ENCODE measurements at places on chromosomes 1 and 21.

GRCh38 chr1:168893359-168893801 is 164.4 kb upstream of the DPT start:
- no peak for DNase-seq

DNA sequence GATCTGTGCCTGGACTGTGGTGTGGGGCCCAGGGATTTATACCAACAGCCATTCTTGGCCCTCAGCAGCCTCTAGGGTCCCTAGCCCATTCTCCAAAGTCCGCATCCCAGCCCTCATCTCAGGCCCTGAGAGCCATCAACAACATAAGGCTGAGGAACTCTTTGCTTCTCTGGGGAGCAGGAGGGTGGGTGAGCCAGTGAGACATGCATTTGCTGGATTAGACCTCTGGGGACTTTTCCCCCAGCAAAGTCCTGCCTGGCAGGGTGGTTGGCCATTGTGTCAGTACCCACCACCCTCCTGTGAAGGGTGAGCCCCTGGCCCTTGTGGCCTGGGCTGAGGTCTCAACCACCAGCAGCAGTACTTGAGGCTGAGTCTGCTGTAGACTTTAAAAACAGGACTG is 24.2 kb upstream of the FAM20B start:
- DNase-seq, result no peak

GRCh38 chr1:156413391-156414246 is 44.6 kb downstream of the RHBG start:
- DNase-seq, result no peak

GRCh38 chr1:154129391-154129970 is 25.4 kb downstream of the NUP210L start:
- no peak for DNase-seq

- DNase-seq, result no peak
Measured at GRCh38 chr1:212042436-212042835, 6.9 kb downstream of the DTL start.

- no peak for DNase-seq
Measured at GRCh38 chr1:85449356-85449755, 15.6 kb downstream of the DDAH1 start.

- DNase-seq, result no peak
Measured at GRCh38 chr1:88016947-88017346, 667.1 kb upstream of the PKN2 start.

DNA sequence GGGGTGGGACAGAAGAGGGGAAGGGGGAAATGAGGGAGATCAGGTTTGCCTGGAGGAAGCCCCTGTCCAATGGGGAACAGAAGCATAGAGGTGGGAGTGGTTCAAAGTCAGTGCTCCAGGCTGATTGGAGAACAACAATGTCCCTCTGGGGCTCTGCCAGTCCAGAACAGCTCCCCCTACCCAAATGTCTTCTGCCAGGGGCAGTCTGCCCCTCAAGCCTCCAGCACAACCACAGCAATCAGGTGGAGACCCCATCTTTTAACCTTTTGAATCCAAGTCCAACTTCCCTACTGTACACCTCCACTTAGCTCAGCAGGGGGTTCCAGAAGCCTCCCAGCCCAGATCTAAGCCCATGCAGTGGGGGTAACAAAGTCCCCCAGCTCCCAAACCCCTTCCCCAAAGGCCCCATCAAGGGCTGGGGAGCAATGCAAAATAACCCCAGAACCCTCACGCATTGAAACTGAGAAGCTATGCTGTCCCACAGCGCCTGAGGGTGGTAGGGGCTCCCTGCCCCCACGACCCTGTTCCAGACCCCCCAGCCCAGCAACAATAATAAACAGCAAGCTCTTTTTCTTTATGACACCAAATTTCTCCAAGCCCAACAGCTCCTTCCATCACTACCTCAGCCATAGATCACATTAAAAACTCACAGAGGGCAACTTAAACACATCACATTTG is 3.3 kb downstream of the AHDC1 start:
- no peak for DNase-seq

GRCh38 chr1:91046766-91047165 is 24.9 kb upstream of the ZNF644 start:
- no peak for DNase-seq

GRCh38 chr21:35342440-35342839 is 293.3 kb upstream of the RUNX1 start:
- no peak for DNase-seq

- no peak for DNase-seq
Measured at GRCh38 chr1:61864489-61864888, 122.2 kb downstream of the PATJ start.

DNA sequence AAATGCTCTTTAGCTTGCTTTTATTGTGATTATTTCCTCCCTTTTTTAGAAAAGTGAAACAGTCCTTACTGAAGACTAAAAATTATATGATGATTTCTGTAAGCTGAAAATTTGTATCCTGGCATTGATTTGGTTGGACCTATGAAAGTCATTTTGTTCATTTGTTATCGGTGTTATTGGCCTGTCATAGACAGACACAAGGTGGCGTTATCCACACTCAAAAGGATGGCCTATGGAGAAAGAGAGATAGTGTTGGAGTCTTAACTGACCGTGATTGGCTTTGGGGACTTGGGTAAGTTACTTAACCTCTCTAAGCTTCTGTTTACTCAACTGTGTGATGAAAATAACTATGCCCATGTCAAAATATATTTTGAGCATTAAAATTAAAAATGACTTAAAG is 203.6 kb upstream of the CHODL start:
- no peak for DNase-seq

All from stimulated activated CD4-positive, alpha-beta T cell treated with anti-CD3 and anti-CD28 coated beads, Interleukin-15, amount 100 ng/mL, for 1 hour (primary cell).